HepG2 (cell line): ENCODE measurements at places on chromosomes 5 and 9.

- no peaks in the 10 kb centered on the region for H3K27me3 ChIP-seq
- H3K27ac ChIP-seq: peak overlapping the region; percentile 88
- H3K4me3 ChIP-seq: peak overlapping the region; percentile 41; the same call in 1 of the 2 replicates
- peaks cover 36% of the 10 kb centered on the region for H3K4me1 ChIP-seq
- H3K36me3 ChIP-seq: no peaks in the 10 kb centered on the region
- peak; percentile 89 for DNase-seq
Observed at GRCh38 chr5:16721151-16722096, 104.6 kb upstream of the RETREG1 start.

DNA sequence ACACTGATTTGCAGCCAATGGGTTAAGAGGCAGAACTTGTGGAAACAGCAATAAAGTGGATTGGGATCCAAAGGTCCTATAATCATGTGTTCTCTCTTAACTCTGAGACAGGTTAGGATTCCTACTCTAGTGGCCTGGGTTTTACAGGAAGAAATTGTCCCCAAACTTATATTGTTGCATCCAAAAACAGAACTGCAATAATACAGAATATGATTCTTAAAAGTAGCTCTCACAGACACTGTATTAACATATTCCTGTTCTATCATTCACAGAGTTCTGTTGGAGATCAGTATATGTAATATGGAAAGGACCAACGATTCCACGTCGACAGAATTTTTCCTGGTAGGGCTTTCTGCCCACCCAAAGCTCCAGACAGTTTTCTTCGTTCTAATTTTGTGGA is at the start of gene OR13C8:
TSS of gene OR13C8 (plus strand) at position 301 of the 400 bp plus-strand sequence. CDS start at position 301, 0 bp downstream.
- no peaks in the 10 kb centered on the region for H3K27me3 ChIP-seq
- no peaks in the 10 kb centered on the region for H3K4me1 ChIP-seq
- DNase-seq: no peak
- no peak within 1 kb of the TSS for H3K4me3 ChIP-seq
- H3K36me3 ChIP-seq: no peaks in the 10 kb centered on the region

- DNase-seq: peak; percentile 97
- peak overlapping the region; percentile 27; the same call in 1 of the 2 replicates for H3K4me3 ChIP-seq
- no peaks in the 10 kb centered on the region for H3K27me3 ChIP-seq
- H3K36me3 ChIP-seq: peaks cover 7% of the 10 kb centered on the region
Observed at GRCh38 chr9:134434894-134435506, 108.7 kb downstream of the RXRA start.

GRCh38 chr5:126693806-126694205 is 83.1 kb upstream of the LMNB1 start:
- no peak overlapping the region for H3K4me3 ChIP-seq
- H3K27ac ChIP-seq: no peak overlapping the region
- H3K27me3 ChIP-seq: no peaks in the 10 kb centered on the region

DNA sequence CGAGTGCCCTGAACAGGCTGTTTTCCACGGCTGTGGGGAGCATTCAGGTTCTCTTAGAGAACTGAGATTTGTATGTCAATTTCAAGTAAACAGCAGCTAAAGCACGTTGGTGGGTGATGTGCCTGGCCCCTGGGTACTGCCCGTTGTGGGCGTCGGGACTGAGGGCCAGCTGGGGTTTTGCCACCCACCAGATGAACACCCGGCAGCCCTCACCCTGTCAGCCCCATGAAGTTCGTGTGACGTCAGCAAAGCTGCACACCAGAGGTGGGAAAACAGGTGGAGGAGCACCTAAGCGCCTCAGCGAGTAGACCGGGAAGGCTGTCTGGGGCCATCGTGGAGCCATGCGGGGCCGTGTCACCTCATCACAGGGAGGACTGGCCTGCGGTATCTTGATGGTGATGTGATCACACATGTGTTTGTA is 9.2 kb downstream of the CEP72 start:
- no peak overlapping the region for H3K4me3 ChIP-seq
- H3K27ac ChIP-seq: peak overlapping the region; percentile 53
- H3K36me3 ChIP-seq: peaks cover 18% of the 10 kb centered on the region
- no peak for DNase-seq
- no peaks in the 10 kb centered on the region for H3K27me3 ChIP-seq

DNA sequence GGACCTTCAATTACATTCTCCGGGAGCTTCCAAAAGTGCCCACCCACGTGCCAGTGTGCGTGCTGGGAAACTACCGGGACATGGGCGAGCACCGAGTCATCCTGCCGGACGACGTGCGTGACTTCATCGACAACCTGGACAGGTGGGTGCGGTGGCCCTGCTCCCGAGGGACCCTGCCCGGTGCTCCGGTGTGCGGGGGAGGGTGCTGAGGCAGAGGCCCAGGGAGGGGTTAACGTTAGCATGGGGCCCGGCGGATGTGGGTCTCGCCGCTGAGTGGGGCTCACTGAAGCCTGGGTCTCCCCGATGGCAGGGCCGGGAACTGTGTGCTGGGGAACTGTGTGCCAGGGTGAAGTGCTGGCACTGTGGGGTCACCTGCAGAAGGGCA is 10.6 kb upstream of the AJM1 start:
- H3K4me3 ChIP-seq: no peak overlapping the region
- H3K27ac ChIP-seq: no peak overlapping the region
- no peak for DNase-seq
- peaks cover 36% of the 10 kb centered on the region for H3K36me3 ChIP-seq

DNA sequence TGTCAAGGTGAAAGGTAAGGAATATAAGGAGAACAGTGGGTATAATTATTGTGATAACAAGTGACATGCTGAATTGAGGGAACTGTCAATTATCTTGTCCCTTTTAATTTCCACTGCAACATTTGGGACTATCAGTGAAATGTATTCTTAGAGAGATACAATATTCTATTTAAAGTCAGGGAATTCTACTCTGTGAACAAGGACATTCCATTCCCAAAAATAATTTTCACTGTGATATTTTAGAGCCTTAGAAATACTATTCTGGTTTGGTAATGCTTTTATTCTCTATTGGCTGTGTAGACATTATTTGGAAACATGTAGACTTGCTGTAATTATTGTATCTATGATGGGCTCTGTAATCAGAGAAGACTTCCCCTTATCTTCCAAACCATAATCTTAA is 248.0 kb upstream of the PCSK5 start:
- H3K27ac ChIP-seq: no peak overlapping the region
- H3K27me3 ChIP-seq: no peaks in the 10 kb centered on the region
- no peaks in the 10 kb centered on the region for H3K36me3 ChIP-seq
- H3K4me1 ChIP-seq: no peaks in the 10 kb centered on the region
- H3K4me3 ChIP-seq: no peak overlapping the region
- DNase-seq: no peak

GRCh38 chr5:179212870-179213269 is 132.4 kb downstream of the ADAMTS2 start:
- DNase-seq: no peak
- H3K27me3 ChIP-seq: peaks cover 14% of the 10 kb centered on the region; the same call in 2 of the 3 replicates
- H3K27ac ChIP-seq: no peak overlapping the region
- no peaks in the 10 kb centered on the region for H3K36me3 ChIP-seq
